Stimulated activated CD4-positive, alpha-beta T cell treated with anti-CD3 and anti-CD28 coated beads, Interleukin-1b, Interleukin-23, amount 100 ng/mL, for 48 hours (primary cell): ENCODE measurements at places on chromosomes 11 and 22.

DNA sequence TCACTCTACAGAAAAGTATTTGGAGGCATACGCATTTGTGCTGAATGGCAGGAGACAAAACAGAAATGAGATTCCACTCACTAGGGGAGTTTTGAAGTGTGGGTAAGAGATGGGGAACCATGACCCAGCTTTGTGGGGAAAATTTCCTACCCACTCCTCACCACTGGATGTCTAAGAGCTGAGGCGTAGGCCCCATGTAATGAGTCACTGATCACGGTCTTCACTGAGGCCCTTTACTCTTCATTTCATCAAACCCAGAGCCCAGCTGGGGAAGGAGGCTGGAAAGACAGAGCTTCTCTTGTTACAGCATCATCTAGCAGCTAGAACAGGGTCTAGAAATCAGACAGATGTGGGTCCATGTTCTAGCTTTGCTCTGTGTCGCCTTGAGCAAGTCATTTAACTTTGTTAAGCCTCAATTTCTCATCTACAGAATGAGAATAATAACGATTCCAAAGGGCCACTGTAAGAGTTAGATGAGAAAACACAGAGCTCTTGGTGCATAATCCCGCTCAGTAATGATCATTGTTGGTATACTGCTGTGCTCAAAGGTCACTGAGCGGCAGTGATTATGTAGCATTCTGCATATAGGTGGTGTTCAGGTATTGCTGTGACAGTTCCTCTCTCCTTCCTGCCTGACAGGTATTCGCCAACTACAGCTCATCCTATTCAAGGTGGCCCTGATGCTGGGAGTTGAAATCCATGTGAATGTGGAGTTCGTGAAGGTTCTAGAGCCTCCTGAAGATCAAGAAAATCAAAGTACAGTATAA lies 97.2 kb downstream of the MICAL2 start:
- peak; percentile 77 for DNase-seq

GRCh38 chr11:82980292-82980691 lies 78.8 kb downstream of the DDIAS start:
- no peak for DNase-seq

GRCh38 chr11:74927496-74927895 lies 21.4 kb downstream of the XRRA1 start:
- DNase-seq: no peak

DNA sequence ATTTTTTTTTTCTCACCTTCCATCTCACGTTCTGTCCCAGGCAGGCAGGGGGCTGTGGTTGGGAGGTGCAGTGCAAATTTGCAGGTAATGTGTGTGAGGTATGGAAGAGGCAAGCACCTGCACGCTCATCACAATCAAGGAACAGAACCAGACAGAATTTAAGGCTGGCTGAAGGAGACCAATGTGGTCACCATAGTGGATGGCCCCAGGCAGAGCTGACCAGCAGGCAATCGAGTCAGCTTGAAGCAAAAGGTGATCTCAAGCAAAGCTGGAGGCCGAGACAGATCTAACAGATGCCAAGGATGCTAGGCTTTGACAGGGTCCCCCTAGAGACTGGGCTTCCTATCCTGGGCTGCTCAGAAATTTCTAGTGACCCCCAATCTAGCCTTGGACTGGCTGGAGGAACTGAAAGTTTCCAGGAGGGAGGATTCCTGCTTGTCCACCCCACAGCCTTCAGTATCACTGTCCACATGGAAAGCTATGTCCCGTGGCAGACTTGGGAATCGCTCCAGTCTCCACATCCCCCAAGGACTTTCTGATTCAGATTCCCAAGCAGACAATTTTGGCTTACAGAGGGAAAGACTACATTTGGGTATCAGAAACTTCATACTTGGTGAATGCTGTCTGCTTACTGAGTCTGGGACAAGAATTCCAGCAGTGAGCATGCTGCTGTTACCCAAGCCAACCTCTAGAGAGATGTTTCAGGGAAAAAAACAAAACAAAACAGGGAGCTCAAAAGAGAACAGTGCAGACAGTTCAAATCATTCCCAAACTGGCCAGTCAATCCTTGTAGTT lies 9.0 kb upstream of the MICAL3 start:
- no peak for DNase-seq

- DNase-seq: no peak
Measured at GRCh38 chr22:19802001-19802893, 41.7 kb downstream of the TBX1 start.

DNA sequence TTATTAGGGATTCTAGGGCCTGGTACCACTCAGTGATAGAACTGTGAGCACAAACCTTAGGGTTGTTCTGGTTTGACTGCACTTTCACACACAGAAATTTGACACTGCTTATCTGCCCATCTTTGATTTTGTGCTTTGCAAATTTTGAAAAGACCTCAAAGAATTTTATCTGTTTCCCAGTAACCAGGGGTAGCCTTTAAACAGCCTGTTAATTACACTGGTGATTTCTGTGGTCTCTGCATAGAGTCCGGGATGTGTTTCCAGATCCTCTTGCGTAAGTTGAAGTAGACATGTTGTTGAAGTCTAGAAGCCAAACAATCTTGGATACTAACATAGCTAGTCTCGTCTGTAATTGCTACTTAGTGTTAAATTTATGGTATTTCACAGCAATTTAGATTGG lies 75.3 kb downstream of the C22orf31 start:
- DNase-seq: no peak

- peak; percentile 21 for DNase-seq
Measured at GRCh38 chr22:40898850-40899357, 37.0 kb upstream of the DNAJB7 start.

DNA sequence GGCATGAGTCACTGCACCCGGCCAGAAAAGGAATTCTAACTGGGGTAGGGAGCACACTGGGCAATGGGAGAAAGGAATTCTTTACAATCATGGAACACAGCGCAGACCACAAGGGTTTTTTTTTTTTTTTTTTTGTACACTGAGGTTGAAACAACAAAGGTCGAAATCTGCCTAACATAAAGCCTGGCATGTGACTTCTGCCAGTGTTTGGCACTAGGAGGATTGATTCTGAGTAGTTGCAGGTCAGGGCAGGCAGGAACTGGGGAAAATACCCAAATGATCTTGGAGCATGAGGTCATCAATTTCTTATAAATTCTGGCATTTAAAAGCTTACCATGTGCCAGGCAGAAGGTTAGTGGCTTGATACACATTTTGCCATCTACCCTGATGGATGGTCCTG lies 202.0 kb upstream of the SNX19 start:
- no peak for DNase-seq

- DNase-seq: no peak
Measured at GRCh38 chr11:19953336-19953735, 206.9 kb downstream of the DBX1 start.

GRCh38 chr11:88345408-88345807 lies 7.9 kb upstream of the CTSC start:
- DNase-seq: no peak

DNA sequence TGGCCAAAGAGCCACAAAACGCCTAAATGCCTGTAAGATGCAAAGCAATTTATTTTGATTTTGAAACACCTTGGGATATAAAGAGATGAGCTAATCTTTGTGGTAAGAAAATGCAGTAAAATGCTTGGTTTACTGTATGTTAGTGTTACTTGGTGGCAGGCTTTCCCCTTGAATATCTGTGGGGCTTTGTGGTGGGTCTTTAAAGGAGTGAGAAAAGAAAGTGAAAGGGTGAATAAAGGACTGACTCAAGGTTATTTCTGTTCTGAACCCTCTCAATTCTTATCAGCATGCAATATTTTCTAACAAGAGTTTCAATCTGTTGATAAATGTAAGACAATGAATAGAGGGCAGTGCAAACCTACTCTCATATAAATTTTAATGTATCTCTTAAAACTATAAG lies 1555.9 kb upstream of the RAG2 start:
- no peak for DNase-seq

- DNase-seq: no peak
Measured at GRCh38 chr11:33774736-33775466, 581 bp upstream of the FBXO3 start.

DNA sequence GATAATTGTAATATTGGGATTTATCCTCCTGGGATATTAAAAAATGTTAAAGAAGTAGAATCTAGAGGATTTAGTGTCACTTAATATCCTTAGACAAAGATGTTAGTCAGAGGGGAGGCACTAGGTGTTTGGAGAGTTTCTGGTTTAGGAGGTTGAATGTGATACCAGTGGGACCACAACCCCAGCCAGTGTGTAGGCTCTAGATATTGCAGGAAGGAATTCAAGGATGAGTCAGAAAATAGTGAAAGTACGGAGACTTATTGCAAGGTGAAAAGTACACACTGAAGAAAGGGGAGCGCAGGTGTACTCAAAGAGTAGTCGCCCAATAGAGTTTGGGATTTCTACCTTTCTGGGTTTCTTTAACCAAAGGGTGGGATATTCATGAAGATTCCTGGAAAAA lies 5.7 kb upstream of the TMEM41B start:
- DNase-seq: no peak

- peak; percentile 46 for DNase-seq
Measured at GRCh38 chr11:93784935-93785360, 866 bp downstream of the MED17 start.

DNA sequence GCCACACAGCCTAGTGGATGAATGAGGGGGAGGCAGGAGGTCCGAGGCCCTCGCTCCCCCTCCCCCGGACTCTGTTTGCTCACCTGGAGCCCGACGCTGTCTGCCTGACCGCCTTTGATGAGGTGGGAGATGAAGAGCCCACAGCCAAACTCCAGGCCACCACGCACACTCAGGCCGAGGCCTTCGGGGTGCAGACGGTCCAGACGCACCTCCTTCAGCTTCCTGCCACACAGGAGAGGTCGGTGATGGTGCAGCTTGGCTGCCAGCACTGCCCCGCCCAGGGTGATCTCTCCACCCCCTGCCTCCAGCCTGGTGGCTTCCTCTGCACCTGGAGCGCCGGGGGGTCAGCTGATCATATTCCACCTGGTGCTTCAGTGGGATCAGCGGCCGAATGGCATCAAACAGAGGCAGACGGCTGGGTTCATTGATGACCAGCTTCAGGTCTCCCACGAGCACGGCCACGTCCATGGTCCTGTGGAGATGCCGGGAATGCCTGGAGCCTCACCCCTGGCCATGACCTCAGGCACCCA lies 13.1 kb downstream of the USH1C start:
- no peak for DNase-seq

DNA sequence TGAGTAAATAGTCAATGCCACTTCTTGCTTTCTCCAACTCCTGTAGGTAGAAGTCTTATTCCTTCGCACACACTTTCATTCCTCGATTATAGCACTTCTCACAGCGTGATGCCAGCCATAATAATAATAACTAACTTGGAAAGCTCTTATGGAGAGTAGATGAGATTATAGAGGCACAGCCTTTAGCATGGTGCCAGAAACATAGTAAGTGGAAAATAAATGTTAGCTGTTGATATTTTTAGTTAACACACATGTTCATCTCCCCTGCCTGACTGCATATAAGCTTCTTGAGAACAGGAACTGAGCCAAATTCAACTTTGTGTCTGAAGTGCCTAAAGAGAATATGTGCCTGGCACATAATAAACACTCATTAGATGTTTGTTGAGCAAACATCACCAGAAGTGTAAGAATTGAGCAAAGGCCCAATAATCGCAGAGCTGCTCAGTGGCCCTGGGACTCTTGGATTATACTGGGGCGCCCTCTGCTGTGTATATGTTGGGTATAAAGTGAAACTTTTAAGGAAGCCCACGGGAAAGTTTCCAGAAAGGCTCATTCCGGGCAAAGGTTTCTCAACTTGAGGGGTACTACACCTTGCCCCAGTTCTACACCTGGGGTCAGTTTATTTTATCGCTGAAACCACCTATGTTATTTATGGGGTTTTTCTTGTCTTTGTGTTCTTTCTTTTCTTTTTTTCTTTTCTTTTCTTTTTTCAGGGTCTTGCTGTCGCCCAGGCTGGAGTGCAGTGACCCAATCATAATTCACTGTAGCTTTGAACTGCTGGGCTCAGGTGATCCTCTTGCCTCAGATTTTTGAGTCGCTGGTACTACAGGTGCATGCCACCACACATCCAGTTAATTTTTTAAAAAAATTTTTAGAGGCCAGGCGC lies 22.3 kb downstream of the SLN start:
- peak; percentile 36 for DNase-seq

GRCh38 chr11:73866586-73866996 lies 10.1 kb downstream of the COA4 start:
- DNase-seq: no peak

DNA sequence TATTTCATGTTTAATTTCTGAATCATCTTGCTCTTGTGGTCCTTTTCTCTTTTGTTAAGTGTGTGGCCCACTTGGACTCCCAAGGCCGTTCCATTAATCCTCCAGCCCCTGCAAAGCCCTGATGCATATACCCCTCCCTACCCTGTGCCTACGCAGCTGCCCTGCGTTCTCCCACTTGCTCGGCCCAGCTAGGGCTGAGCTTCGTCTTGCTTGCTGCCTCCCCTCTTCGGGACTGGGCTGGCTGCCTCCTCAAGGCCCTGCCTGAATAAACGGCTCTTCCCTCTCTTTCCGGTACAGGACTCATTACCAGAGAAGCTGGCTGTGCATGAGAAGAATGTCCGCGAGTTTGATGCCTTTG lies 28.5 kb downstream of the ARHGAP1 start:
- no peak for DNase-seq

- DNase-seq: no peak
Measured at GRCh38 chr11:122270535-122270934, 154.5 kb upstream of the BLID start.

DNA sequence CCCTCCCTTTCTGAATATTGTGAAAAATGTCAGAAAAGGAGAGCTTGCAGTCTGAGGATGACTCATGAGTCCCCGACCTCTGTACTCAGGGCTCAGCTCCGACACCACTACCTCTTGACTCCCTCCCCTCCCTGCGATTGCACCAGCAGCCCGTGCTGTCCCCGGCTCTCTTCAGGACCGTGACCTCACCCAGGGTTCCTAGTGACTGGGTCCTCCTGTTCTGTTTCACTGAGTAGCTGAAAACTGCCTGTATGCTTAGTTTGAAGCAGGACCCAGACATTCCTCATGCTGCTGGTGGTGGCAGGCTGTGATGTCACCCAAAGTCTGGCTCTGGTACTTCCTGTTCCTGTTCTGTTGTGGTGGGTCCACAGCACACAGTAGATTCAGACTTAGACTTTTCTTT lies 11.7 kb downstream of the PHRF1 start:
- peak; percentile 87 for DNase-seq

- no peak for DNase-seq
Measured at GRCh38 chr22:43534916-43535315, 123.1 kb downstream of the MPPED1 start.
